ENCODE measurements at places on chromosomes 12 and 14.
A peak's percentile ranks its signal among the peaks of the same experiment; 100 is the strongest.

DNA sequence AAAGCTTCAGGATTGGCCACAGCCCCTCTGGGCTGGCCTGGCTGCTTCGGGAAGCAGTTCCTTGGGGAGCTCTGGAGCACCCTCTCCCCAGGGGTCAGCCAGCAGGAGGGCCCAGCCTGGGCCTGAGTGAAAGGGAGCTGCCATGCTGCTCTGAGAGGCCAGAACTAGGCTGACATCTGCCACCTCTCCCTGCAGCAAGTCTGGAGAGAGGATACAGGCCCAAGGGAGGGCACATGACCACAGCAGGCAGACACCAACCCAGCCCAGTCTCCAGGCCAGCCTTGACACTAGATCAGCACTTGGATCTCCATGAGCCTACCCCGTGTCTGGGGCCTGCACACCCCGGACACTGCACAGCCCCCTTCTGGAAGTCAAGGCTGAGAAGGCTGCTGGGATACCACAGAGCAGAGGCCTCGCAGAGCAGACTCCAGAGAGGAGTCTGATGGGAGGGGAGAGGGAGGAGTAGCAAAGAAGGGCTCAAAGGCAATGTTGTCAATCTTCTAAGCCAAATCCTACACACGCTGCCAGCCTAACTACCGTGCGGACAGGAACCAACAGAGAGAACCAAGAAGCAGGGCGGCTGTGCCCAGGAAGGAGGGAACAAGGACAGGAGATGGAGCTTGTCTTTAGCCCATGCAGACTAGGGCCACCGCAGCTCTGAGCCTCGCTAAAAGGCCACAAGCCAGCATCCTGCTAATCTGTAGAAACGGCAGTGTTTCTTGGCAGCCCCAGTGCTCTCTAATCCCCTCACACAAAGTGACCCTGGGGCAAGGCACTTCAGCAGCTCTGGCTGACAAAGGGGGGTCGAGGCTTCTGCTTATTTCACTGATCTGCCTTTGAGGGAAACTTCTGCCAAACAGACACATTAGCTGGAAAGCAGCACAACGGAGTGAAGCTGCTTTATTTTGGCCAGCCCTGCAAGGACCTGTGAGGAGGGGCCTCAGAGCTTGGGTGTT is 12.9 kb downstream of the COL2A1 start:
- DNase-seq: no peak

DNA sequence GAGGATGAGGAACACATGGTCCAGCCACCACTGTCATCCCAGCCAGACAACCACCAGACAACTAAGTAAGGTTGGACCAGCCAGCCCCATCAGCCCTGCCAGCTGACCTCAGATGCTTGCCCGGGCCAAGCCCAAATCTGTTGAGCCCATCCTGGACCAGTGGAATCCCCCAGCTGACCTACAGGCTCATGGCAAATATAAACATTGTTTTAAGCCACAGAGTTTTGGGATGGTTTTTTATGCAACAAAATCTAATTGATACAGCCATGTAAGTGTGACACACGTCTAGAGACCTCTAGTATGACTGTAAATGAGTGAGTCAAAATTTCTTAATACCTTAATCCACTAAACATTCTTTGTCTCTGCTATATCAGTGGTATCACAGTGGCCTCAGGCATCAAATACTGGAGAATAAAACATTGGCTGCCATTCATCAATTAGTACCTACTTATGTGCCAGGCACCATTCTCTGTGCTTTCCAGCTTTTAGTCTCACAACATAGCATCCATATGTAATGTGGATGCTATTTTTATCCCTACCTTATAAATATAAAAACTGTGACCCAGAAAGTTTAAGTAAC is 24.2 kb upstream of the NT5DC3 start:
- DNase-seq: no peak

- no peak for DNase-seq
Measured at GRCh38 chr12:23929906-23930305, 19.6 kb downstream of the SOX5 start.

DNA sequence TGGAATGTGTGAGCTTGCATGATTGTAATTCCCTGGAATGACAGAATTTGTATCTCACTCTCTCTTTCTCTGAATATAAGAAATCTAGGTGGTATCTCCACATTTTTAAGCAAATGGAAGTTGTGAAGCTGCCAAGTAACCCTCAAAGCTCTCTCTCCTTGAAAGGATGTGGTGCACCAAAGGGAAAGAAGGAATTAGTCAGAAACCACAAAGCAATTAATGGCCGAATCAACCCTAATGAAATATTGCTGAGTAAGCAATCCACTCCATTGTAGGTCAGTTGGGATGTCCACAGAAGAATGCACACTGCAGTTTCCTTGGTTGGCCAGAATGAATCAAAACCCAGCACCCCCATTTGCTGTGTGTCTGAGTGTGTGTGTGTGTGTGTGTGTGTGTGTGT is 153.5 kb downstream of the KCNA5 start:
- DNase-seq: no peak

DNA sequence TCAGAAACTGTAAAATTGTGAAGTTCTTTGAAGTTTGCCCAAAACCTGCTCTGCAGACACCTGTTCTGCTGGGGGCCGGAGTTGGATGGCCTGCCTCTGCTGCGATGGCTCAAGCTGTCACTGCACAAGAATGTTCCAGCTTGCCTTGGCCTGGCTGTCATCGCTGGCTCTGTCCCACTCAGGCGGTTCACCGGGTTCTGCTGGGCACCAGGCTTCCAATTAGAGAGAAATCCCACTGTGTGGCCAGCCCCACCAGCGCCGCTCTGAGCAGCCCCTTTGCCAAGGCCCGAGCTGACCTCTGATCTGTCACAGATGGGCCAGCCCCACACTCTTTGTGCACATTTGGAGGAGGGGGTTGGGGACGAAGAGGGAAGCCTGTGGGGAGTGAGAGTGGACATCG is 71.7 kb upstream of the GPATCH2L start:
- DNase-seq: no peak

GRCh38 chr14:48616931-48617330 is 941.5 kb upstream of the MDGA2 start:
- no peak for DNase-seq

GRCh38 chr12:107461222-107461975 is 224.2 kb upstream of the PWP1 start:
- DNase-seq: no peak

DNA sequence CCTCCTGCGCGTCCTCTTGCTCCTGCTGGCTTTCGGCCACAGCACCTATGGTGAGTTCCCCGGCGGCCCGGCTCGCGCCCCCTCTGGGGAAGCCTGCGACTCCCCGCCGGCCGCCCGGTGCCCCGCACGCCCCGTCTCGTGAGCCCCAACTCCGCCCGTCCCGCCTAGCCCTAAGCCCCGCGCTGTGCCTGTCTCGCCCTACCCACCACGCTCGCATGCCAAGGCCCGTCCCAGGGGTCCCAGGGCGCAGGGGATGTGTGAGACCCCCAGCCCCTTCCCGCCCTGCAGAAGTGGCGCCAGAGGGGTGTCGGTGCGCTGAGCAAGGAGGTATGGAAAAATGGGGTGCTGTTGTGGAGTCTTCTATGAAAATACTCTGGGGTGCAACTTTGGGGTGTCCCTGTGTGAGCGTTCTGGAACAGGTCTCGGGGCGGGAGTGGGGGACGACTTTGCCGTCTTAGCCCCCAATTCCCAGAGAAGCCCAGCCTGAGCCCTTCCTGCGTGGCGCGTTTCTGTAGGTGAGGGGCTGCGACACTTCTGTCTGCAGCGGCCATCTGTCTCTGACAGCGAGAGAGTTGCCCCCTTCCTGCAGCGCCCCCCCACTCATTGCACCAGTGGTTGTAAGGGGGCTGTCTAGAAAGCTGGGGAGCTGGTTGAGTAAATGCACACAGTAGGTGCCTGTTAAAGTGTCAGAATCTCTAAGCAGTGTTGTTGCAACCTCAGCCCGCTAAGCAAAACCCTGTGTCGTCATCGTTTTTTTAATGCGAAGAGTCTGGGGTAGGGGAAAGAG is 587 bp downstream of the DLK1 start:
- DNase-seq: no peak

DNA sequence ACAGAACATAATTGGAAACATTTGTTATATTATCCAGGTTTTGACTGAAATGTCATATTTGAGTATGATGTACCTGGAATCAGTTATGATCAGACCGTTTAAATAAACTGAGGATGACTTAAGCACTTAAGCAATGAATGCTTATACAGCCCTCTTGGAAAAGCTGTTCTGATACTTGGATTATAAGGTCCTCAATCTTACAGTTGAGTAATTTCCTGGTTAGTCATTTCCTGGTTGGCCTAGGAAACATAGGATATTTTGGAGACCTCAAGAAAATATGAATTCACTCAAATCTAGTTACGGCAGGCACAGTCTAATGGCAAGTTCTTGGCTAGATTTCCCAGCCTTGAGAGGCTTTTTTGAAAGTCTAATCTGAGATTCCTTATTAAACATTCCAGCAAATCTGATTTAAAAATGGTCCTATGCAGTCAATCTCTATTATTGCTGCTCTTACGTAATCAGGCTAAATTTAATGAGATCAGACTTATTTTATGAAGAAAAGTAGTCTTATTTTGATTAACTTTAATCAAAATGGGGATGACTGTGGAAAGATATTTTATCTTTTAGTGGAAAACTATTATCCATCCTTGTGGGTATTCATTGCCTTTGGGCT is 447.2 kb downstream of the SNAPC1 start:
- DNase-seq: no peak

DNA sequence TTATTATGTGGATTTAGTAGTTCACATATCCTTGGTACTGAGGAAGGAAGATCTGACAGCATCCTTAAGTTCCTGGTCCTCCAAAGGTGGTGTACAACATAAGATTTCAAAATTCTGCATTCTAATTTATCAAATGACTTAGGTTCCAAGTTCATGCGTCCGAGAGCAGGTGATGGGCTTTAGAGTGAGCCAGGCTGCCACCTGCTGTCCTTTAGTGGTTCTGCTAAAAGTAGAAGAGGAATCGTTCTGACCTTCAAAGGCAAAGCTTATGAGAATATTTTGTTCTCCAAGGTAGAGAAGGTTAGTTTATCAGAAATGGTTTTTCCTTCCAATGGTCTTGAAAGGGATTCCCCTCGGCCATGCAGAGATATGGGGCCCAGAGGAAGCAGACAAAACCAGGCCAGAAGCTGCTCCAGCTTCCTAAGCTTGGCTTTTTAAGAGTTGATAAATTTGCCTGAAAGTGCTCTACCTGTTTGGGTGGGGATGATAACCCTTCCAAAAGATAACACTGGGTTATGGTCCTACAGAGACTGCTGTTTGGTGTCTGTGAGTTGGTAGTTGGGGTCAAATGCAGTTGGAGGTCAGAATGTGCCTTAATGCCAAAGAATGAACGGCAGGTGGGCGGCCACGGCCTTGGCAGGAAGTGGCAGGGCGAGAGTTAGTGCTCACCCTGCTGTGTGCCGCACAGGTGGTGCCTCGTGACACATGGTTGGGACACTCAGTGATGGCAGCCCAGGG is 29.1 kb upstream of the LRTM2 start:
- peak; percentile 54 for DNase-seq

GRCh38 chr14:64465831-64466554 is 694 bp downstream of the AKAP5 start:
- DNase-seq: no peak

- no peak for DNase-seq
Measured at GRCh38 chr12:126038434-126038833, 973.2 kb downstream of the AACS start.

DNA sequence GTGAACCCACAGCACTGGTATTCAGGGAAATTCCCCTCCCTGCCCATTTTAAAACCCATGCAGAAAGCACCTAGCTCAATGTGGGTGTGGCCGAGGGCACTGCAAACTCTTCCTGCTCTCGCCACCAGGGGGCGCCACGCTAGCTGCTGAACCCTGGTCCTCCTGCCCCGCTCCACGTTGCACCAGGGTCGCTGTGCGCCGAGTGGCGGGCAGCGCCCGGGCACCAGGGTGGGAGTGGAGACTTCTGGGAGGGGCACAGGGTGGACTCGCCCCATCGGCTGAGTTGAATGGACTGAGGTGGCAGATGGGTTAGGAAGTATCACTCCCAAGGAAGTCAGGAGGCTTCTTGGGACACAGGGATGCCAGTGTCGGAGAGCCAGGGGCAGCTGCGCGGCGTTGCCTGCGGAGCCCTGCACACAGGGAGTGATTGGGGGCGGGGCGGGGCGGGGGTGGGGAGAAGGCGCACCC is 48.1 kb upstream of the BCL11B start:
- DNase-seq: peak; percentile 82

DNA sequence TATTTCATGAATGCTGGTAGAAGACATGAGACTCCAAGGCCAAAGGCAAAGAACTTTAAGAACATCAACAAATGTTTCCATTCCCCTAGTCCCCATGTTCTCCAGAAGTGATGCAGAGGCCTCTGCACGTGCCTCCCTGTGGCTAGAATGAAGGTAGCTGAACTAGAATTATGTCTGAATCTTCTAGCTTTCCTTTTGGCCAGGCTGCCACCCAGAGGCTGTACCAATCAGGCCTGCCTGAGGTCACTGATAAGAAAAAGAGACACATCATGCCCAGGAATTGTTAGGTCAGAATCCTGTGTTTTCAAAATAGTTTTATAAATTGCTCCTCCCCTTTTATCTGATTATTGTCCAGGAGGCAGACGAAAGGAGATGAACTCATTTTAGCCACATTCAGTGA is 188.0 kb upstream of the SLC16A7 start:
- DNase-seq: no peak

DNA sequence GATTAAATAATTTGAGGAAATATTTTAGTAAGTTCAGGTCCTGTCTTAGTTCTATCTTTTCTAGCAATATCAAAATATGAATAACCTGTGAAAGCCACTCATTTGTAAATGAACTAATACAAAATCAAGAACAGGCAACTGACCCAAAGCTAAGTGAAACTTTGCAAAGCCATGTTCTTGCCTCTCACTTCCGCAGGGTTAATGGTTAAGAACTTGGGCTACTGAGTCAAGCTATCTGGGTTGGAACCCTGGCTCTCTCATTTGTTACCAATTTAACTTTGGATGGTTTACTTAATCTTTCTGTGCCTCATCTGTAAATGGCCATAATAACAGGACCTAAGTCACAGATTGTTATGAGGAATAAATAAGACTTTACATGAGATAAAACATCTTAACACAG is 2.8 kb downstream of the KIF21A start:
- no peak for DNase-seq

GRCh38 chr14:45705940-45706534 is 453.0 kb upstream of the MIS18BP1 start:
- DNase-seq: no peak

- DNase-seq: no peak
Measured at GRCh38 chr12:23335593-23335992, 613.9 kb downstream of the SOX5 start.

GRCh38 chr12:43282106-43282505 is 269.9 kb downstream of the ADAMTS20 start:
- DNase-seq: no peak

DNA sequence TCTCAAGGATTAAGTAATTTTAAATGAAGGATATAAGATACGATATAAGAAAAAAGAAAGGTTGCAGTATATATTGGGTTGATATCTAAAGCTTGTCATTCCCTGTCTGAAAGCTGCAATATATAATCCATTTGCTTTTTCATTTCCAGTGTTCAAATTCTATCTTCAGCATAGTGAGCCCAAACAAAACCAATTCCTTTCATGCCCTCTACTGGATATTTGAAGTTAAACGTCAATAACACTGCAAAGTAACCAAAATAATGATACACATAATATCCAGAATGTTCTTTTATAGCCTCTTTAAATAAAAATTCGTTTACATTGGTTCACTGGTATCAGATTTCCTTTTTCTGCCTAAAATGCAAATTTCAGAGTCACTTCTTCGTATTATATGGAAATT is 64.5 kb upstream of the DAAM1 start:
- no peak for DNase-seq

GRCh38 chr12:9634177-9634803 is 26.6 kb upstream of the KLRB1 start:
- peak; percentile 61 for DNase-seq

GRCh38 chr14:67940486-67941455 is 121.2 kb downstream of the RAD51B start:
- no peak for DNase-seq

Measured in activated naive CD8-positive, alpha-beta T cell treated with anti-CD3 and anti-CD28 coated beads for 36 hours (primary cell).